ENCODE measurements at places on chromosomes 11 and 22.

DNA sequence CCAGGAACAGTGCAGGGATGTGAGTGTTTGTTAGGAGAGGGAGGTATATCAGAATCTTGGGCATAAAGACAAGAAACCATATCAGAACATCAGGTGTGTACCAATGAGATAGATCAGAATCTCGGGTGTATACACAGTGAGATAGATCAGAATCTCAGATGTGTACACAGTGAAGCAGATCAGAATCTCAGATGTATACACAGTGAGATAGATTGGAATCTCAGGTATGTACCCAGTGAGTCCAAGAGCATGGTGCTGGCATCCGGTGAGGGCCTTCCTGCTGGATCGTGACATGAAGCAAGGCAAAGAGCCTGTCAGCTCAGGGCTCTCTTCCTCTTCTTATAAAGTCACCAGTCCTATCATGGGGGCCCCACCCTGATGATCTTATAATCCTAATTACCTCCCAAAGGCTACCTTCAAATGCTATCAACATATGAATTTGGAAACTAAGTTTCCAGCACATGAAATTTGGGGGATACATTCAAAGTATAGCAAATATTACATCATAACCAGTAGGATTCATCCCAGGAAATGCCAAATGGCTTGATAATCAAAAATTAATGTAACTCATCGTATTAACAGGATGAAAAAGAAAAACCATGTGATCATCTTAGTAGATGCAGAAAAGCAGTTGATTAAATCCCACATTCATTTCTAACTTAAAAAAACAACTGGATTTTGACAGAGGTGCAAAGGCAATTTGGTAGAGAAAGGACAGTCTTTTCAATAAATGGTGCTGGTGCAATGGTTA is 28.6 kb downstream of the PPARA start:
- DNase-seq, result no peak

DNA sequence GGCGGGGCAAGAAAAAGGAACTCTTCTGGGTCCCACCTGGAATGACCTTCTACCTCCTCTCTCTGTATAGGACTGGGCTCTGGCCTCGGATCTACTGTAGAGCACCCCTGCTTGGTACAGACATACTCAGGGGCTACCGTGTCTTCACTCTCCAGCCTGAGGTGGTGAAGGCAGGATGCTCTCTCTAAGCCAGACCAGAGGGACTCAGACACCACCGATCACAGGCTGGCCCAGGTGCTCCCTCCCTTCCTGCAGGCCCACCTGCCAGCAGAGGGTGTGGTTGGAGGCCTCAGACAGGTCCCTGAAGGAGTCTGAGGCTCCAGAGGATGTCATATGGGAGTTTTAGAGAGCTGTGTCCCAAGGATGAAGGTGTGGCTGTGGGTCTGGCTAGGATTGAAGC is 4.1 kb downstream of the NHERF4 start:
- DNase-seq, result no peak

DNA sequence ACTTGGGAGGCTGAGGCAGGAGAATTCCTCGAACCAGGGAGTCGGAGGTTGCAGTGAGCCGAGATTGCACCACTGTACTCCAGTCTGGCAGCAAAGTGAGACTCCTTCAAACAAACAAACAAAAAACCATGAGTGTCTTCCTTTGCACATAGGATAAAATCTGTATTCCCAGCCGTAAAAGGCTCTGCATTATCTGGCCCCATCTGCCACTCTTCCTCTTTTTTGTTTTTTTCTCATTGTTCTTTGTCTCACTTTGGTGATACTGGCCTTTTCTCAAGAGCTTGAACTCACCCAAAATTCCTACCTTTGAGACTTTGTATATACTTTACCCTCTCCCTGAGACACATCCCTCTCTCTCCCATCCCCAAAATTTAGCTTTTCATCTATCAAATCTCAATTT is 17.6 kb downstream of the FDX1 start:
- DNase-seq, result no peak

DNA sequence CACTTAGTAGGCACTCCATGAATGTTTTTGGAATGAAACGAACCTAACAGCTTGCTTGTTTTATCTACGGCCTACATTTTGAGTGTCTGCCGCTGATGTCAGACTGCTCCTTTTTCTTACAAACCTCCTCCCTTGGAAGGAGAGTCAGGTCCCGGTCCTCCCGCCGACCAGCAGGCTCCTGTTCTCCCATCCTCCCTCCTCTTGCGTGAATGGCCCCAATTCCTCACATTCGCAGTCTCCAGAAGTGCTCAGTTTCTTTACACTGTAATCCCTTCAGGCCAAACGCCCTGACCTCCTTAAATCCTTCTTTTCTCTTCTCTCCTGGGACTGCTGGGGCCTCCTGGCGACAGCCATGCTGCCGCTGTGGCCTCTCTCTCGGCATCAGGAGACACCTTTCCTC is 82.6 kb upstream of the CSNK2A3 start:
- DNase-seq, result no peak

DNA sequence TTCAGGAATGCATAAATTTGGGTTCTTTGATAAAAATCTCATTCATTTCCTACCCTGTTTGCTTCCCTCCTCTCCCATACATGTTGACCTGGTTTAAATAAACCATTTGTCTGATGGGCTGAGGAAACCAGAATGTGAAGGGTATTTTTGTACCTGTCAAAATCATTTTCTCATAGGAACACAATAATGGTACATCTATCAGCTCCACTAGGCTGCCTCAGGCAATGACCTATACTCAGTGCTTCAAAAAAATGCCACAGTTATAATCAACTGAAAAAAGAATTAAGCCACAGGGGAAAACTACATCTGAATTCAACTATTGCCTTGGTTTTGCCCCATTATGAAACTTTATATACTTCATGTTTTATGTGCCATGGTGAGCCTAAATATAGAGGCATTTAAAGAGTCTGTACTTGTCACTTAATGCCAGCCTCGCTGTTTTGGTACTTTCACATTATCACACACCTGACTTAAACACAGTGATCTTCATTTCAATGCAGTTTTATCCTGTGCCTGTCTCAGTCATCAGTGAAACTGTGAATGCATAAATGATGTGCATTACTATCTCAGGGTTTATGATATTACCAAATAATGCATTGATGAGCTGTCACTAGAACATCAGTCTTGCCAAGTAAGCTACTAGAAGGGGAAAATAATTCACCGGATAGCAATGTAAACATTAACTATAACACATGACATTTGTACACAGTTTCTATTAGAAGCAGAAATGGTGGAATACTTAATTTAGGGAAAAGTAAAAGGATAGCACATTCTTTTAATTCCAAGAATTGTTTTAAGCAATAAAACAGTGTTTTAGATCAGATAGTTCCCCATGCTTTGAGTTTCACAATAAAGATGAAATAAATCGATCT is 92.7 kb downstream of the MSANTD4 start:
- no peak for DNase-seq

GRCh38 chr11:11157185-11157584 is 195.9 kb downstream of the CSNK2A3 start:
- peak; percentile 24 for DNase-seq

- DNase-seq, result no peak
Observed at GRCh38 chr22:27949421-27949820, 30.4 kb upstream of the PITPNB start.

DNA sequence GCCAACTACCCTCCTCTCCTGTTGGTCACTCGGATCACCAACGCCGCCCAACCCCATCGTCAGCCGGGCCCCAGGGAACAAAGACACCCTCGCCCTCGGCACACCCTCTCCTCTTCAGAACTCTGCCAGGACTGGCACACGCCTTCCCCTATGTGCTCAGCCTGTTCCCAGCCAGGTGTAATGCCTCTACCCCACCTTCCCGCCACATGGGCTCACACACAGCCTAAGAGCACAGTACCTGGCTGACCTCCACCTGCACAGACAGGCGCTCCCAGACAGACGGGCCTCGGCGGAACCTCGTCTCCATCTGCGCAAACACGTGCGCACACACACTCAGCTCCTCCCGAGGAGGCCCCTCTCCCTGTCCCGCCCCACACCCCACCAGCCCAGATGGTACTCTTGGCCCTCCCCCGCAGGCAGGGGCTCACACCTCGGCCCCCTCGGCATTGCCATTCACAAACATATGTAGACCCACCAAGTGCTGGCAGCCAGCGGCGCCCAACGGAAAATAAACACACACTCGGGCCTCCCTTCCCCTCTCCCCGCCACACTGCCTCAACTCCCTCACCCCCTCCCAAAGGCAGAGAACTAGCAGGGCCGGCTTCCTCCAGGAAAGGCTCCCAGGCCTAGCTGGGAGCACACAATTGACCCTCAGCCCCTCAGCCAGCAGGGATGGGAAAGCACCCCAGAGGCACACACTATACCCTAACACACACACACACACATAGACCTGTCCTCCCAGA is 8.5 kb downstream of the ELFN2 start:
- DNase-seq, result no peak

- DNase-seq, result no peak
Observed at GRCh38 chr11:8025816-8026215, 38.7 kb downstream of the EIF3F start.

- no peak for DNase-seq
Observed at GRCh38 chr11:126338346-126339055, 17.0 kb upstream of the ST3GAL4 start.

DNA sequence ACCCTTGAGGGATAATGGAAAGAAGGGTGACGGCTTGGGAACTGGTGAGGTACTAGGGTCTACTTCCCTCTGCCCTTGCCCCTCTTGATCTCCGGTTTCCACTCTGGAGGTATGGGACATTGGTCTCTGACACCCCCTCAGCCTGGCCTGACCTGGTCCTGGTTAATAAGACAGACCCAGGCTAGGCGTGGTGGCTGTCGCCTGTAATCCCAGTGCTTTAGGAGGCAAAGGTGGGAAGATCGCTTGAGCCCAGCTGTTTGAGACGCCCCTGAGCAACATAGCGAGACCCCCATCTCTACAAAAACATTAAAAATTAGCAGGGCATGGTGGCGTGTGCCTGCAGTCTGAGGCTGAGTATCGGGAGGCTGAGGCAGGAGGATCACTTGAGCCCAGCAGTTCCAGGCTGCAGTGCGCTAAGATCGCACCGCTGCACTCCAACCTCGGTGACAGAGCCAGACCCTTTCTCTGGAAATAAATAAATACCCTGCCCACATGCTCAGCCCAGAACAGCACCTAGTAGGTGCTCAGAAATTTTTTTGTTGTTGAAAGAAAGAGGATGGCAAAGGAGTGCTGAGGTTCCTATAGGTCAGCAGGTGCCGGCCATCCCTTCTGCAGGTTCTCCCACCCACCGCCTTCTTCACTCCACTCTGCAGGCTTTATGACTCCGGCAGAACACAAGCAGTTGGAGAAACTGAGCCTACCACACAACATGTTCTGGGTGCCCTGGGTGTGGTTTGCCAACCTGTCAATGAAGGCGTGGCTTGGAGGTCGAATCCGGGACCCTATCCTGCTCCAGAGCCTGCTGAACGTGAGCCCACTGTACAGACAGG is 6.3 kb downstream of the BEST1 start:
- DNase-seq, result no peak

- no peak for DNase-seq
Observed at GRCh38 chr11:123481640-123482039, 51.6 kb downstream of the GRAMD1B start.

GRCh38 chr11:132777067-132777975 is 755.0 kb downstream of the OPCML start:
- DNase-seq, result no peak

GRCh38 chr11:110000031-110000502 is 93.1 kb upstream of the ZC3H12C start:
- no peak for DNase-seq

DNA sequence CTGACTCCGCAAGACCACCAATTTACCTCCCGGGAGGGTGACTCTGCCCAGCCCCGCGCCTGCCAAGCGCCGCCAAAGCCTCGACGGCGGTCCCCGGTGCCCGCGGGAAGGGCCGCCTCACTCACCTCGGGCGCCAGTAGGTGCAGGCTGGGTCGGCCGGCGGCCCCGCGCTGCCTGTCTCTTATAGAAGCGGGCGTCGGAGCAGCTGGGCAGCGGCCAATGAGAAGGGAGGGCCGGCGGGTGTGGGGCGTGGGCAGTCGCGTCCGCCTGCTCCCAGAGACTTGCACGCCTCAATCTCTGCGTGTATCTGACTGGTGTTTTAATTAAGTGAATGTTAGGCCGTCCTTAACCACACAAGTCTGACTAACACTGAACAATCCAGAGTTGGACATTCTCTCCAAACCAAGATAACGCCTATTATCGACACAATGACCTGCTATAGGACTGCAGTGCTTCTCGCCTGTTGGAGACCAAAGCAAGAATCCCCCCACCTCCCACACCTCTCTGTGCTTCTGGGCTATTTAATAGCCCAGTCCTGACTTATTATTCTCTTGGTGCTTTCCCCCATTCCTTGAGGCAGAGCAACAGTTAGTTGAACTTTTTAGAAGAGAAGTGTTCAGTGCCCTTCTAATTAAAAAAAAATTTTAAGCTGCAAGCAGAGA is at the start of gene TPH1:
TSS of gene TPH1 (minus strand) at position 154 of the 662 bp plus-strand sequence. CDS start 5,507 bp downstream, outside the sequence.
- DNase-seq, result no peak

DNA sequence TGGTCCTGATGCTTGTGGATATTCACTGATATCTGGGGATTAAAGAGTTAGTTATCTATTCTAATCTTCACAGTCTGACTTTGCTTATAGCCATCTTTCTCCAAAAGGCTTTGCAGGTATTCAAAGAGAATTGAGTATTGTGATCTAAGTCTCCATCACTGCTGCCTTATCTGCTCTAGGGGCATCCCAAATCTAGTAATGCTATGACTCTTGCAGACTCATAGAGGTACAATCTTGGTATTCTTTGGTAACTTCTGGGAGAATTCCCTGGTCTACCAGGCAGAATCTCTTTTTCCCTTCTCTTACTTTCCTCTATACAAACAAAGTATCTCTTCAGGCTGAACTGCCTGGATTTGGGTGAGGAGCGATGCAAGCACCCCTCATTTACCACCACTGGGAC is 746.3 kb downstream of the JRKL start:
- DNase-seq, result no peak

GRCh38 chr11:102238391-102238821 is 78.9 kb upstream of the BIRC3 start:
- DNase-seq, result no peak

GRCh38 chr11:102081313-102081712 is 28.9 kb upstream of the YAP1 start:
- DNase-seq, result no peak

- DNase-seq, result no peak
Observed at GRCh38 chr11:65593518-65594414, 1.8 kb downstream of the KCNK7 start.

DNA sequence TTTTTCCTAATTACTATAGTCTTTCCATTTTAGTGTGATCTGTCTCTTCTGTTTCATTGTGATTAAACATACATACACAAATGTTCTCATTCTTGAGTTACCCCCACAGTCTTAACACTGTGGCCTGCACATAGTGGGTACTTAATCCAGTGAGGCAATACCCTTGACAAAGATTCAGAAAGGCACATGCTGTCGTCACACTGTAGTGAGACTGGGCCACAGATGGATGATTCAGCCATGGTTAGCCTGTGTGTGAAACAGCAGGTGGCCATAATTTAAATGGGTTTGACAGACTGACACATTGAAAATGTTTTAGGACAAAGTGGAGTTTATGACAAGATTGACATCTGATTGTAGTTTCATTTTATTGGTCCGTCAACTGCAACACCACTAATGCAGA is 313.1 kb downstream of the C11orf87 start:
- DNase-seq, result no peak

GRCh38 chr11:43983221-43983810 is 40.9 kb downstream of the C11orf96 start:
- DNase-seq, result no peak
